ENCODE measurements at places on chromosomes 5 and 9. TPM values are rescaled to one million over a fixed set of nuclear protein-coding genes. Genes with fewer than 3 reads are reported as not detected.

Gene RNF208
- total RNA-seq, result 3.1 TPM

Gene PCDHA4
- 0.80 TPM for total RNA-seq

GRCh38 chr5:81314581-81314980, 13.2 kb downstream of the ZCCHC9 start:
- H3K4me3 ChIP-seq, result no peak overlapping the region
- no peak overlapping the region for H3K27ac ChIP-seq
- no peaks in the 10 kb centered on the region for H3K36me3 ChIP-seq
- no peaks in the 10 kb centered on the region for H3K27me3 ChIP-seq
- no peaks in the 10 kb centered on the region for H3K4me1 ChIP-seq

GRCh38 chr5:68447136-68447929, 231.8 kb downstream of the PIK3R1 start:
- no peaks in the 10 kb centered on the region for H3K4me1 ChIP-seq
- H3K36me3 ChIP-seq, result no peaks in the 10 kb centered on the region
- H3K27ac ChIP-seq, result no peak overlapping the region
- no peak overlapping the region for H3K4me3 ChIP-seq
- H3K27me3 ChIP-seq, result no peaks in the 10 kb centered on the region

DNA sequence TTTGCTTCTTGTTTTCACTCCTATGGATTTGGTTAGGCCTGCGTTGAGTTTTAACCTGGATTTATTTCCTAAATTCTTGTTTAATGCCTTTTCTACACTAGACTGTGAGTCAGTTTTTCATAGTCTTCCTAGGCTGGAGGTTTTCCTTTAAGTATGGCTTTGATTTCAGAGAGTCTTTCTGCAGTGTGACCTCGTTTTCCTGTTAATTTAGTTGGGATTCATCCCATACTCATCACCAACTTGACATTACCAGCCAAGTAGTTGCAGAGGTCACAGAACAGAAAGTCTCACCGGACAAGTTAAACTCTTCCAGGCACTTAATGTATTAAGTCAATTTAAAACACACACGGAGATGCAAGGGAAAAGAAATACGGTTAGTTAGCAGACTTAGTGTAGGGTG, 29.7 kb upstream of the AUH start:
- no peaks in the 10 kb centered on the region for H3K27me3 ChIP-seq
- no peaks in the 10 kb centered on the region for H3K4me1 ChIP-seq
- no peak for DNase-seq
- H3K4me3 ChIP-seq, result no peak overlapping the region
- H3K27ac ChIP-seq, result no peak overlapping the region

- H3K27ac ChIP-seq, result no peak overlapping the region
- no peaks in the 10 kb centered on the region for H3K4me1 ChIP-seq
- no peak for DNase-seq
- H3K36me3 ChIP-seq, result no peaks in the 10 kb centered on the region
- no peaks in the 10 kb centered on the region for H3K27me3 ChIP-seq
These were observed 92.4 kb downstream of the ARHGAP26 start for GRCh38 chr5:142862594-142862993.

DNA sequence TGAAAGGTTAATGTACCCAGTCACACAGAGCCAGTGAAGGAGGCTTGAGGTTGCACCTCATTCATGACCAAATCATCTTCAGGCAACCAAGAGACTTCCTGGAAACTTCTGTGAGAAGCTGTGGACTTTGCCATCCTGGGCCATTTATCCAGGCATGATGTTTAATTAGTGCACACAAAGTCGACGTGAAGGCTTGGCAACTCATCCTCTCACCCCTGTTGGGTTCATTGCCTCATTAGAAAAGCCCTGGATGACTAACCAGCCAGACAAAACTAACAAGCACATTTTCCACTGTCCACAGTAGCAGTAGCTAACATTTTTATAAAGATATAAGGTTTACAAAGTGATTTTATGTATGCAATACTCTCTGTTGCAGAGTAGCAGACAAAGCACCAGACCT, 65.7 kb upstream of the ZNF462 start:
- DNase-seq, result no peak
- H3K4me3 ChIP-seq, result no peak overlapping the region
- H3K36me3 ChIP-seq, result no peaks in the 10 kb centered on the region
- H3K27me3 ChIP-seq, result no peaks in the 10 kb centered on the region
- no peak overlapping the region for H3K27ac ChIP-seq

DNA sequence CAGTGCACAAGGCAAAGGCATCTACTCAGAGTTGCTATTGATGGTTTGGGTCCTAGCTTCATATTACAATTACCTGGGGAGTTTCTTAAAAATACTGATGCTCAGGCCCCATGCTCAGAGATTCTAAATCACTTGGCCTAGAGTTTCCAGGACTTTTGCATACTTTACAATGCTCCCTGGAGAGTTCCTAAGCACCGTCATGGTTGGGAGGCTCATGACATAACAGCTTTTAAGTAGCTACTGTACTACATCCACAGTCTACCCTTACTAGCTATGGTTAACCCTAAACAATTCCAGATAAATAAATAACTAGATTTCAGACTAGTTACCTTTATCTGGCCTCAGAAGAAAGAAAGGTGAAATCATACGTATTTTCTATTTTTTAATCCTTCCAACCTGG, 414.4 kb downstream of the PDE4D start:
- no peaks in the 10 kb centered on the region for H3K27me3 ChIP-seq
- H3K27ac ChIP-seq, result no peak overlapping the region
- DNase-seq, result no peak
- no peak overlapping the region for H3K4me3 ChIP-seq
- H3K4me1 ChIP-seq, result no peaks in the 10 kb centered on the region

- H3K4me1 ChIP-seq, result no peaks in the 10 kb centered on the region
- no peaks in the 10 kb centered on the region for H3K36me3 ChIP-seq
These were observed 671.0 kb downstream of the DMRTA1 start for GRCh38 chr9:23117616-23118015.

DNA sequence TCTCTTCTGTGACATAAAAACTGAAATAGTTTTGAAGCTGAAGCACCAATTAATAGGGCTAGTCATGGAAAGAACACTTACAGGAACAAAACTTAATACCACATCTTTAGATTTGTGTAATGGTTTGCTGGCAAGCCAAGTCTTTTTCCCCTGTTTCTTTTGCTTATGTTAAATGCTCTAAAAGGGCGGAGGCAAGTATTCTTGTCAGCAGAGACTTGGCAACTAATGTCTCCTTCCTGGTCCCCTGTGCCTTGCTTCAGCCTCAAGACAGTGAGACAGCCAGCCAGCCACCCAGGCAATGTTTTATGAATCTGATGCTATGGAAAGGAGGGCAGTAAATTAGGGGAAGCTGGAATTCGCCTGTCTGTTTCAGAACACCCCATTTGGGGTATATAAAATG, 45.7 kb downstream of the PRRC1 start:
- no peaks in the 10 kb centered on the region for H3K27me3 ChIP-seq
- H3K36me3 ChIP-seq, result no peaks in the 10 kb centered on the region
- no peak for DNase-seq
- no peak overlapping the region for H3K4me3 ChIP-seq

DNA sequence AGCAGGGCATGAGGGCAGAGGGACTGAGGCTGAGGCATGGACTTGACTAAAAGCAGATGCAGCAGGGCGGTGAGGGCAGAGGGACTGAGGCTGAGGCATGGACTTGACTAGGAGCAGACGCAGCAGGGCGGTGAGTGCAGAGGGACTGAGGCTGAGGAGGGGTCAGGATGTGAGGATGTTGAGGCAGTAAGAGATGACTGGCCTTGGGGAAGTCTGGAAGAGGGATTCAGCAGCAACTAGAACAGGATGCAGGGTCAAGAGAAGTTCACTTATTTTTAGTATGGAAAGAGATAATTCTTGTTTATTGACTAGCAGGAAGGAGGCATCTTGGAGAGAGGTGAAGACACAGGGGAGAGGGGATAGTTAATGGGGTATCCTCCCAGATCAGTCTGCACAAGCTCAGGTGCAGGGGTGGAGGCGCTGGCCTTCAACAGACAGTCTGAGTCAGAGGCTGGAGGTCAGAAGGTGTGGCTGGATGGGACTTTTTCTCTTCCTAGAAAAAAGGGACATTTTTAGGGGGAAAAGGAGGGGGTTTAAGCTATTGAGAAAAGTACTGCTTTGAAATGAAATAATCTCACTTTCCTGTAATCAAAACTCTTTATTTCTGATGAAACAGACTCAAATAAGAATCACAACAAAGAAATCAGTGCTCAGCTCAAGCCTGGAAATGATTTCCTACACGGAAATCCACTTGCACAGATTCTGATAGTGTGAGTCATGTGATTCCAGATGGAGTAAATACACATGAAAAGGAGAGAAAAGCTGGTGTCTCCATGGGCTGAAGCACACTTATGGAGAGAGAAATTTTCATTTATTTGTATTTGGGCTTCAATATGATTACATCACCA, 130.9 kb downstream of the PALM2AKAP2 start:
- no peaks in the 10 kb centered on the region for H3K36me3 ChIP-seq
- H3K4me1 ChIP-seq, result peaks cover 5% of the 10 kb centered on the region
- H3K27me3 ChIP-seq, result no peaks in the 10 kb centered on the region
- no peak for DNase-seq
- H3K4me3 ChIP-seq, result no peak overlapping the region

- H3K4me3 ChIP-seq, result peak within 1 kb of the TSS; percentile 77
- H3K27ac ChIP-seq, result peak within 1 kb of the TSS; percentile 67
- DNase-seq, result peak; percentile 83
- no peaks in the 10 kb centered on the region for H3K27me3 ChIP-seq
- peaks cover 18% of the 10 kb centered on the region for H3K4me1 ChIP-seq
These were observed at the start of gene RACK1 for GRCh38 chr5:181243564-181244343. Gene RACK1 (minus strand): TSS chr5:181243906. CDS start chr5:181243800, 106 bp downstream.

- H3K27ac ChIP-seq, result no peak overlapping the region
- no peaks in the 10 kb centered on the region for H3K4me1 ChIP-seq
- H3K27me3 ChIP-seq, result no peaks in the 10 kb centered on the region
- no peak for DNase-seq
These were observed 30.4 kb downstream of the GNG10 start for GRCh38 chr9:111691672-111692329.

- H3K4me3 ChIP-seq, result no peak overlapping the region
- no peaks in the 10 kb centered on the region for H3K36me3 ChIP-seq
- H3K27me3 ChIP-seq, result no peaks in the 10 kb centered on the region
- no peak overlapping the region for H3K27ac ChIP-seq
- H3K4me1 ChIP-seq, result no peaks in the 10 kb centered on the region
These were observed 37.0 kb upstream of the RPS23 start for GRCh38 chr5:82314964-82315758.

- no peaks in the 10 kb centered on the region for H3K4me1 ChIP-seq
- DNase-seq, result no peak
- no peak overlapping the region for H3K4me3 ChIP-seq
- H3K27ac ChIP-seq, result no peak overlapping the region
- no peaks in the 10 kb centered on the region for H3K36me3 ChIP-seq
These were observed 172.6 kb upstream of the S1PR3 start for GRCh38 chr9:88818495-88819201.

DNA sequence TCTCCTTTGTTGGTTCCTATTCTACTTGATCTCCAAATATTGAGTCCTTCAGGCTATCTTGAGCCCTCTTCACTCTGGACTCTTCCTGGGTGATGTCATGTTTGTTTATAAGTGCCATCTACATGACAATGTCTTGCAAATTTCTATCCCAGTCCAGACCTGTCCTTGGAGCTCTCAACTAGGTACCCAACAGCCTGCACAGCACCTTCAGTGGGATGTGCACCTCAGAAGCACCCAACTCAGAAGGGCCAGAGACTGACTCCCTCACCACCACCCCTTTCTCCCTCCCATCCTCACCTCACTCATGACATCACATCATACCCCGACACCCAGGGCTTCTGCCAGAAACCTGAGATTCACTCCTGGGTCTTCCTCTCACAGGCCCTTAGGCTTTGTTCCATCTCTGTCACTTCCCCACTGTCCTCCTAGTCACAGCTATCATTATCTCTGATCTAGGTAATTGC, 14.4 kb downstream of the TXN start:
- peaks cover 4% of the 10 kb centered on the region for H3K4me1 ChIP-seq
- DNase-seq, result no peak
- no peaks in the 10 kb centered on the region for H3K27me3 ChIP-seq
- H3K36me3 ChIP-seq, result no peaks in the 10 kb centered on the region
- H3K4me3 ChIP-seq, result no peak overlapping the region

- DNase-seq, result peak; percentile 90
- peaks cover 9% of the 10 kb centered on the region for H3K4me1 ChIP-seq
- no peak overlapping the region for H3K4me3 ChIP-seq
- no peaks in the 10 kb centered on the region for H3K36me3 ChIP-seq
These were observed 74.6 kb upstream of the CPLX2 start for GRCh38 chr5:175796536-175797499.
